ENCODE measurements at places on chromosomes 11 and 22.

DNA sequence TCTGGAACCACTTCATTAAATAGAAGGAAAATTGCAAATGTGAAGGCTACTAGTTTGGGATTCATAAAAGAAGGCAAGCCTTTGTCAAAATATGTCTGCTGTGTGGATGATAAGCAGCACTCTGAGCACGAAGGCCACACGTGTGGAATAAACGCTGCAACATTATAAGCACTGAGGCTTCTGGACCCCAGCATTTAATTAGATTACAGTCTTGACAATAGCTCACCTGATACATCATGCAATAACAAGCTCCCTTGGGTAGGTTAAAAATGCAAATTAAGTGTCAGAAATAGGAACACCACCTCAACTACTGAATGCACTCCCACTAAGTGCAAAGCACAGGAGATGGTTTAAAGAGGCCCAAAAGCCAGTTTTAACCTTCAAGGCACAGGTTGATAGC is 179.3 kb downstream of the LARGE1 start:
- DNase-seq: no peak

- DNase-seq: no peak
Measured at GRCh38 chr11:130765951-130766649, 150.2 kb downstream of the SNX19 start.

DNA sequence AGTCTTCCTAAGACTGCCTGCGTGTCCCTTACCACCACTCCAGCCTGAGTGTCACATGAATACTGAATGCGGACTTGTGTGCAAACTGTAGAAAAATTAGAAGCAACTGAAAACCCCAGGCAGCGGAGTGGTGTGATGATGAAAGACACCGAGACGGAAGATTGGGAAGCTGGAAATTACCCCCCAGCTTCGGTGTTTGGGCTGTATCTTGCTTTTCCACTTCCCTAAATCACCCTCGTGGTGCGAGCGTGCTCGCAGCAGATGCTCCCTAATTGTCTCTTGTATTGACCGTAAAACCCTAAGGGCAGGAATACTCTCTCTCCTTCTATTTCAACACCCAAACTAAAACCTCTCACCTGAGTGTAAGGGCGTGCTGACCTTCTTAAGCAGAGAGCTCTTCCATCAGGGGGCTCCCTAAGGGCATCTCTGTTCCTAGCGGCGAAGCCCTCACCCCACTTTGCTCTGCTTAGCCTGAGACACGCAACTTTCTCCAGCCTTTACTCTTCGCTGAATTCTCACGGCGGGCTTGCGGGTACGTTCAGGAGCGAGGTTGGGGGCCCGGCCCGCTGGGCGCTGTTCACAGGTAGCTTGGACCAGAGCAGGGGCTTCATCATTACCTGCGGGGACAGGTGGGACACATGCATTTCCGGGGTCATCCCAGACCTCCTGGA is 62.4 kb downstream of the CRYBB2 start:
- DNase-seq: no peak

DNA sequence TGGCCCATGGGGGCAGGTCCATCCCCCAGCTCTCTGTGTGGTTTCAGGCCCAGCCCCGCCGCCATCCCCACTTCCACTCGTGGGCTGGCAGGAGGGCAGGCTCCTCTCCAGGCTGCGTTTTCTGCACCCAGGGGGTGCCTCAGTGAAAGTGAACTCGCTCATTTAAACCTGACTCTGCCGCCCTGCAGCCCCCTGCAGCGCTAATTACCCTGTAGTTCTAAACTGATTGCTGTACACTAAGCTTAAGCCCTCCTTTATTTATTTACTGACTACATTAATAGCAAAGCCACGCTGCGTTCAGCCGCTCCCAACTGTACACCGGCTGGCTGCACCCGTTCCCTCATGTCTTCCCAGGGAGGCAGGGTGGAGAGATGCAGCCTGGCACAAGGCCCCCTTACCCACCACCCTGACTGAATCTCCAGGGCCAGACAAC is 36.6 kb upstream of the NNMT start:
- DNase-seq: no peak

GRCh38 chr11:65866509-65867283 is 5.9 kb downstream of the EFEMP2 start:
- no peak for DNase-seq

GRCh38 chr11:64861227-64861975 is 16.9 kb upstream of the CDC42BPG start:
- DNase-seq: no peak

- no peak for DNase-seq
Measured at GRCh38 chr11:122754553-122755322, 83.6 kb upstream of the CRTAM start.

DNA sequence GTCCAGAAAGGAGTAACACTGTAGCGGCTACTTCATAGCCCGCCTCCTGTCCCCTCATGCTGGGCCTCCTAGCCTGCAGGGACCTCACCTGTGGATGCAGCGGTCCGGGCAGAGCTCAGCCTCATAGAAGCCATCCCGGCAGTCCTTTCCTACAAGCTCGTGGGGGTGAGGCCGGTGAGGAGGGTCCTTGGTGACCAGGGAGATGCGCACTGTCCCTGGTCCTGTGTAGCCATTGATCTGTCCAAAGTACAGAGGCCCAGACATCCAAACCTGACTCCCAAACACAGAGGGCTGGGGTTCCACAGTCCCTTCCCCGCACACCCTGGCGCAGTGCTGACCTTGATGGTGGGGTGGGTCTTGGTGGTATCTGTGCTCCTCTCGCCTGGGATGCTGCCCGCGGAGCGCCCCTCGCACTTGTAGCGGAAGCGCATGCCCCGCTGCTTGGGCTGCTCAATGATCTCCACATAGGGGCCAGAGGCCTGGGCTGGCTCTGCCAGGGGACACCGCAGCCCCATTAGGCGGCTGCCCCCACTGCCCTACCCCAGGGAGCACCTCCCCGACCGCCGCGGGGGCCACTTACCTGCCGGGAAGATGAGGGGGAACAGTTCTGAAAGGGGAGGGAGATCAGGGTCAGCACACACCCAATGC is 993 bp downstream of the RELA start:
- no peak for DNase-seq

DNA sequence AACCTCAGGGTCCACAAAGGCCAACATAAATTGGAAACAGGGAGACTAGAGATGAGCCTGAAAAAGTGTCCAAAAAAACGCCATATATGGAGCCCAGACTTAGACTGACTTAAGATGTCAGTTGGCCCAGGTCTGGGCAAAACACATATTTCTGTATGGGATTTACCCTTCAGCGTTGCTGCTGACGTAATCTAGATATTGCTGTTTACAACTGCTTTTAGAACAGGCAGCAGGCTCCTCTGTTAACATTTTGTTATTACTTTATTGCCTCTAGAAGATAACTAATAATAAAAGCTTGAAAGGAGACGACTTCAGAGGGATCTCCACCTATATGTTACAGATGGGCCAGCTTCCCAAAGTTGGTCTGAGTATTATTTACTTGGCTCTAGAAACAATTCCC is 8.7 kb downstream of the ME3 start:
- no peak for DNase-seq

GRCh38 chr11:91160661-91161060 is 937.8 kb upstream of the CHORDC1 start:
- DNase-seq: no peak

- DNase-seq: no peak
Measured at GRCh38 chr11:17538054-17538453, 6.2 kb downstream of the USH1C start.

DNA sequence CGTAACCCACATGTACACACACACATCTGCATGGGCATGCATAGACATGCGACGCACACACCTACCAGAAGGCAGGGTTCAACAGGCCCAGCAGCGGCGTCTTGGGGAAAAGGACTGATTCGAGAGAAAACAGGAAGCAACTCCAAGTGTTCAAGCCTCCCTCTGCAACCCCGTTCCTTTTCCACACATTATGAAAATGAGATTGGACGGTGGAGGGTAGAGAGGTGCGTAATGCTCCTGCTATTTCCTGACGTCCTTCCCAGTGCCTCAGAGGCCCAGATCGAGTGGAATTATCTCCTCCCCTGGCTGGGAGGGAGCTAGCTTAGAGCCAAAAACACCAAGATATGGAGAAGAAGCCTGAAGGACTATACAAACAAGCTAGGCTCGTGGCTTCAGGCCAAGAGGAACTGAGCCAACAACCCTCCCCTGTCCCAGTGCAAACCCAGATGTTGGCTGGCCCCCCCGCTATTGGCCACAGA is 289.2 kb downstream of the MN1 start:
- no peak for DNase-seq

DNA sequence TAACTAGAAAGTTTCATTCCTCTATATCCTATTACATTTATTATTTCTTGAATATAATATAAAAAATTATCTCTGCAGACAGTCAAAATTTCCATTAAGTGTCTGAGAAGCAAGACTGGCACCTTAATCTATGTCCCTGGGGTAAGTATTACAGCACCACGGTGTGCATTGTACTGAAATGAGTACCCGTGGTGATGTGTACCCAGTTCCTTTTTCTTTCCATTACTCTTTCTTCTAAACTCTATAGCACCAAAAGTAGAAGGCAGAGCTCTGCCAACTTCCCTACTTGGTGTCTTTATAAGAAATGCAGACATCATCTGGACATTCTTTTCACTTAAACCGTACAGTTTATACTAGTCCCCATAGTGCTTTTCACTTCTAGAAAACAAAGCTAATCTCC is 161.7 kb downstream of the GUCY1A2 start:
- no peak for DNase-seq

DNA sequence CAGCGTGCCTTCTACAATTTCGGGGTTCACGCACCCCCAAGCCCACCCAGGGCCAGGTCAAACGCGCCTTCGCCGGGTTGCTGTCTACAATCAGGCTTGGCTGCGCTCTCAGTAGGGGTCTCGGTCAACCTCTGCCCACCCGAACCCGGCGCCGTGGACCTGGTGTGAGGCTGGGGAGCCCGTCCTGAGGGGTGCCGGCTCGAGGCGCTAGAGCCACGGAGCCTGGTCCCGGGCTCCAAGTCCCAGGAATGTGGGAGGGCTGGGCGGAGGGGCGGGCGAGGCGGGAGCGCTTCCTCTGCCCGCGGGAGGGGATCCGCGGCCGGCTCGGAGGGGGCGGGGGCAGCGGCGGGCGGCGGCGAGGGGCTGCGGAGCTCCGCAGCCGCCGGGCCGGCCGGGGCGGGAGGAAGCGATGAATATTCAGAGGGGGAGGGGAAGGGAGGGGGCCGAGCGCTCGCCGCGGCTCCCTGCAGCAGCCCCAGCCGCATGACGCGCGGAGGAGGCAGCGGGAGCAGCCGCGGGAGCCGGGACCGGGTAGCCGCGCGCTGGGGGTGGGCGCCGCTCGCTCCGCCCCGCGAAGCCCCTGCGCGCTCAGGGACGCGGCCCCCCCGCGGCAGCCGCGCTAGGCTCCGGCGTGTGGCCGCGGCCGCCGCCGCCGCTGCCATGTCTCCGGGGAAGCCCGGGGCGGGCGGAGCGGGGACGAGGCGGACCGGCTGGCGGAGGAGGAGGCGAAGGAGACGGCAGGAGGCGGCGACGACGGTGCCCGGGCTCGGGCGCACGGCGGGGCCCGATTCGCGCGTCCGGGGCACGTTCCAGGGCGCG is at the start of gene PTPRJ:
PTPRJ (plus strand) TSS at position 472 of the 819 bp plus-strand sequence. CDS start 354 bp downstream, outside the sequence.
- peak; percentile 71 for DNase-seq

Measured in activated B cell treated with CpG ODN at 0.5 μM for 24 hours (primary cell).